ENCODE measurements at places on chromosomes 12 and 14.

DNA sequence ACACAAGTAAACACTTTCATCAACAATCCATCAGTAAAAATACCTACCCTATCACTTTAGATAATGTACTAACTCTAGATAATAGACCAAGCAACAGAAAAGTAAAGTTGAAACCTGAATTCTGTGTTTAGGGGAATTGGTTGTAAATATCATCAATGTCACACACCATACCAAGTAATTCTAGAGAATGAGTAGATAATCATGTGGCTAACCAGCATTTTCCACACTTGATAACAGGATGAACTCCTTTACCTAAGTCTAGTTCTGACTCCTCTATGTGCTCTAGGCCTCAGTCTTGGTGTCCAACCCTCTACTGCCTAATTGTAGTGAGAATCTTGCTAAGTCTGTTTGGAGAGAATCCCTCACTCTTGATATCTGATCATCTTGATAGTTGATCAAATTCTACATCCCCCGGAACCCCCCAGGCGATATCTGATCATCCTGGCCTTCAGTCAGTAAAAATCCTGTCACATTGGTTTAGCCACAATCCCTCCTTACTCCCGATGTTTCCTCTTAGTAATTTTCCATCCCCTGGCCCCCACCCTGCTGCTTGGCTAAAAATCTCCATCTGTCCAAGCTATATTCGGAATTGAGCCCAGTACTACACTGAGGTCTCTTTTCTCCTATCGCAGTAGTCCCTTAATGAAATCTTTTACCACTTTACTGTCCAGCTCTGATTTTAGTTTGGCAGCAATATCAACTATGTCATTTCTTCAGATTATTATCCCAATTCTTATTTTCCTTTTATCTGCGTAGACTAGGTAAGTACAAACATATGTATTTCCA is 3.4 kb upstream of the SLCO1A2 start:
- no peak for DNase-seq

DNA sequence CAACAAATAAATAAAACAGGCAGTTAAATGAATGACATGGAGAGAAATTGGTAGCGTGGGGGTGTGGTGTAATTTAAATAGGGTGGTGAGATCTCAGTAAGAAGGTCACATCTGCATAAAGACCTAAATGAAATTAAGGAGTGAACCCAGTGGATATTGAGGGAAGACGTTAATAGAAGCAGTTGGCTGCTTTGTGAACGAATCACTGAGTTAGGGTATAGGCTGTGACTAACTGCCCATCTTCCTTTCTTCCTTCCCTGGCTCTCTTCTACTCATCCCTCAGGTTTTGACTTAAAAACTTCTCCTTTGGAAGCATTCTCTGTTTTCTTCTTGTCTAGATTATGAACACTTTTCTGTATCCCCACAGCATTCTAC is 64.7 kb downstream of the BTG1 start:
- no peak for DNase-seq

GRCh38 chr14:88004506-88005036 is 364 bp upstream of the GPR65 start:
- no peak for DNase-seq

DNA sequence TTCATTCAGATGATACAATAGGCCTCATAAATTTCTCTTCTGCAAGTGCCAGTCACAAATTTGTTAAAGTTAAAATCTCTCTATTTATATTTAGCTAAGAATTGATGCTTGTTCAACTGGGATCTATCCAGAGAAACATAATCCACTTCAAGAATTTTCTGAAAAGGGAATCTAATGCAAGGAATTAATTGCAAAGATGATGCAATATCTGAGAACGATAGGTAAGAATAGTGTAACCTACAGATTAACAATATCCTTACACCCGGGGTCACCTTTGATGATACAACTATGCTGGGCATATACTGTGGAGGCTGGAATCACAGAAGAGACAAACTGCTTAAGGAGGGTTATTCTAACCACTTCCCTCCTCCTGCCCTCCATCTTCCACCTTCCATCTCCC is 295.1 kb downstream of the FOXG1 start:
- no peak for DNase-seq

GRCh38 chr12:92951006-92951405 is 21.9 kb upstream of the EEA1 start:
- no peak for DNase-seq

DNA sequence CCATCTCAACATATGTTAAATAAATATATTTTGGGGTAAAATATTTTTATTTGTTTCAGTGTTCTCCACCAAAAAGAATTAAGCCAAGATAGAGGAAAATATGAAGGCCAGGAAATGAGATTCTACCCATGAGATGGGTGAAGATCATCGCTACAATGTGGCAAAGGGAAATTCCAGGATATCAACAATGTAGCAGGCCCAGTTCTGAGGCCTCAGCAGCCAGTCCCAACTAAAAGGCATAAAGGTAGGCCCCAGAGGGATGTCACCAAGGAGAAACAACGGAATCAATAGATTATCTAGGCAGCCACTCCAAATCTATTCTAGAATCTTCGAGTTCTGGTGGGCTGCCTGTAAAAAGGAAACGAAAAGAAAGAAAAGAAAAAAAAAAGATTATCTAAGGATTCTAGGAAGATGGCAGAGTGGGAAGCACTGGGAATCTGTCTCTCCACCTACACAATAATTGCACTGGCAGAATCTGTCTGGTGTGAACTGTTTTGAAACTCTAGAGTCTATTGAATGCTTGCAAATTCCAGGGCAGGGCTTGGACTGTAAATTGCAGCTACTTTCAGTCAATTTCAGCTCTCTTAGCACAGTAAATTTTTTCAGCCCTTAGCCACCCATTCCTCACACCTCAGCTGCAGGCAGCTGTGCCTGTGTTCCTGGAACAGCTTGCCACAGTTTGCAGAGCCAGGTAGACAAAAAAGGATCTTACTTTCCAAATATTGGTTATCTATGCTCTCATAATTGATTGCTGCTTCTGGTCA is 33.1 kb upstream of the MMP19 start:
- DNase-seq: no peak

All from stimulated activated naive CD8-positive, alpha-beta T cell treated with anti-CD3 and anti-CD28 coated beads, Interleukin-15, Interleukin-2, amounts not matched to agents 100 U/mL and 50 U/mL, for 24 hours (primary cell).